ENCODE measurements at places on chromosomes 4 and X.
A peak's percentile ranks its signal among the peaks of the same experiment; 100 is the strongest.

DNA sequence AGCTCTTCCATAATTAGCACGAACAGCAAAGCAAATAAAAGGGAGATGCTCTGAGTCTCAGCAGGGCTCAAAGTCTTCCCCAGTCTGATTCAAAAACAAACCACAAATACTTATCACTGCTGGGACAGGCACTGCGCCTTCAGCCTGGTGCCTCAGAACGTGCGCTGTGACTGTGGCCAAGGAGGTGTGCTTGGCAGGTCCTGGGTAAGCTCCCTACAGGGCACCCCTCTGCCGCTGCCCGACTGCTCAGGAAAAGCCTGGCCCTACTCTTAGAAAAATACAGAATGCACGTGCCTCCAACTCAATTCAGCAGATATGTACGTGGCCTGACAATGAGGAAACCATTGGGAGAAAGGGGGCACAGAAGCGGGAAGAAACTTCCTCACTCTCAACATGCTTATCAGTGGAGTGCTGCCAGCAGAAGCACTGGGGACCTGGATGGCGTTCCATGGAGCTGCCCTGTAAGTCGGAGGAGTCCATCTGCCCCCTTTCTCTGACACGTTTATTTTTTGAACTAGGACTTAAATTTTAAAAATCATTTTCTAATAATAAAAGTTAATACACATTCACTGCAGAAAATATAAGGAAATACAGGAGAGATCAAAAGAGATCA is 86.8 kb downstream of the GATB start:
- no peak for DNase-seq

DNA sequence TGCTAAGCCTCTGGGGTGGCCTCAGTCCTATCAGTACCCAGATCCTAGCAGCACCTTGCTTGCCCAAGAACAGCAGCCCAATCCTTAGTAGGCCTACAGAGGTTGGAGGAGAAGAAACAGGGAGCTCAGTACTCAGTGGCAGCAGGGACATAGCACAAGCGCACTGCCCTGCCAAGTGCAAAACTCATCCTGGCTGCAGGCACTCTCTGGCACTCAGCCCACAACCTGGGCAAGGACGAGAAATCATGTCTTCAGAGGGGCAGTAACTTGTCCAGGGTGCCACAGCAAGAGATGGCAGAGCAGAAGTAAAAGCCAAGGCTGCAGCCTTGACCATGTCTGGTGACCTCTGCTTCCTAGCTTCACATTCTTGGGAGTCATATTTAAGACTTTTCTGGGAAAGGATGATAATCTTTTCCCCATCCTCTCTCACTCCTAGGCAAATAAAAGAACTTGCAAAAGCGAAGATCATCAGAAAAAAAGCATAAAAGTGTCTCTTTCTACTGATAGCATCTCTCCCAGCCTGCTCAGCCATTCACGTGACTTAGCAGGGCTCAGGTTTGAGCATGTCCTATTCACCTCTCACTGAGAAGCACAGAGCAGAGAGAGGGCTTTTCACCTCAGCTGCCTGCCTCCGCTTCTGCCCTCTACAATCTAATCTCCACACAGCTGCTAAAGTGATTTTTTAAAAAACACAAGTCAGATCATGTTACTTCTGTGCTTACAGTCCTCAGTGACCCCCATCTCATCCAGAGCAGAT is 37.2 kb upstream of the MAGEA4 start:
- DNase-seq = no peak

DNA sequence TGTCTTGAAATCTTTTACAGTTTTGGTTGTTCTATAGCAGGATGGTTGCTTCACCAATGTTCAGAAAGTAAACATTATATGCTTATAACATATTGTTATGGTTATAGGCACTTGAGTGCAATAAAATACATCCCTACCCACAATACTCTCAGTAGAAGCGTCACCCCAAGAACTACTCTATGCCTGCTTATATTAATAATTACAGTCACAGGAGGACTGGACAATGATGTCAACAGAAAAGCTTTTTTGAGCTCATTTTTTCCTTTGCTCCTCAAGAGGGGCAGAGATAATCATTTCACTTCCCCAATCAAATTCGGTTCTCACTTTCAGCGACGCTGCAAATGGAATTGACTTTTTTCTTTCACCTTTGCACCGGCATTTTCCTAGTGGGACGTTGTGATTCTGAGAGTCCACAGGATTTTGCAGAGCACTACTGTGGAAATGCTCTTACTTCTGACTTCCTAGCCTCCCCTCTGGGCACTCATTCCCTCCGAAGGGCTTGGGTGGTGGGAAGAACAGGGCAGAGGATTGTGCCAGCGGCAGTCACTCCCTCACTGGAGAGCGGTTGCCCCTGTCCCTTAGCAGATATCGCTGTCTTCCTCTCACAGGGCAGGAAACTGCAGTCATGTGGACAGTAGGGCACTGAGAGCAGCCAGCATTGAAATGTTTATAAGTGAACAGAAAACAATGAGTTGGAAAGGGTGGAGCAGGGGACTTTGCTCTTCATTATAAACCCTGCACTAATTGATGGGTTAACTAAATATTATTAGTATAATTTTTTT is 24.9 kb upstream of the SGMS2 start:
- DNase-seq = no peak

DNA sequence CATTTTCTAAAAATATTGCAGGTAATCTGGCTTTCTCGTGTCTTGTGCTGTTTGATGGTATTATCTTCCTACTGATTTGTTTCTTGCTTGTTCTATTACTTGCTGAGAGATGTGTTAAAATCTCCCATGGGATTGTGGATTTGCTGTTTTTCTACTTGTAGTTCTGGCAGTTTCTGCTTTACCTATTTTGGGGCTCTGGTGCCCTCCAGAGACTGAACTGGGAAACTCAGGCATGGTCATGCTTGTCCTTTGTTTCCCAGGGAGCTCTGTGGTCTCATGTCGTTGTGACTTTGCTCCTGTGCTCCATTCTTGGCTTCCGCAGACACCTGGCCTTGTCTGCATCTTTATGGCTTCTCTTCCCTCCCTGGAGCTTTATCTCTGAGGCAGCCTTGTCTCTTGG is 39.5 kb downstream of the NSD2 start:
- peak; percentile 69 for DNase-seq

DNA sequence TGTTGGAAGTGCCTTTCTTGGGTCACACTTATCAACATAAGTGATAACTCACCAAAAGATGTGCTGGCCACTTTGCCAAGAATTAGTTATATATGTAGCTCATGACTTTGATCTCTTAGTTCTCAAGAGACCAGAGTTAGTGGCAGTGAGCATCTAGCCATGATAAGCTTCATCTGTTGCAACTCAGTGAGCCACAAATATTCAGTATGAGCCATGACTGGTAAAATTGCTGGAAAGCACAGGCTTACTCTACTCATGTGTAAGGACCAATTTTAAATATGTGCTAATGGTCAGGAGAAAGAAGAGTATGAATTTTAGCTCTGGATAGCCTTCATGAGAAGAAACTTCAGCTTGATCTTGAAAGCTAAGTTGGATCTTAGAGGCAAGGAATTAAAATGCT is 59.4 kb upstream of the TLL1 start:
- no peak for DNase-seq

DNA sequence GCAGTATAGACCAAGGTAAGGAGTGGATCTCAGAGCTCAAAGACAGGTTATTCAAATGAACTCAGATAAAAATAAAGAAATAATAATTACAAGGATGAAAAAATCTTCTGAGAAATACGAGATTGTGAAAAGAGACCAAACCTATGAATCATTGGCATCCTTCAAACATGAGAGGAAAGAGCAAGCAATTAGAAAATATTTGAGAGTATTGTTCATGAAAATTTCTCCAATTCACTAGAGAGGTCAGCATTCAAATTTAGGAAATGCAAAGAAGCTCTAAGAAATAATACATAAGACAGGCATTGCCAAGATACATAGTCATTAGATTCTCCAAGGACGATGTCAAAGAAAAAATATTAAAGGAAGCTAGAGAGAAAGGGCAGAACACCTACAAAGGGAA is 93.5 kb upstream of the GALNTL6 start:
- no peak for DNase-seq

- no peak for DNase-seq
These were observed 23.2 kb downstream of the SMIM43 start for GRCh38 chr4:121741751-121742150.

Data from WTC11 (cell line).